Stimulated activated CD8-positive, alpha-beta memory T cell treated with anti-CD3 and anti-CD28 coated beads, Interleukin-2, amount 100 ng/mL, for 1 hour (primary cell): ENCODE measurements at places on chromosomes 3 and 15.

- no peak for DNase-seq
Observed at GRCh38 chr15:80194186-80194585, 41.4 kb downstream of the FAH start.

GRCh38 chr3:35263477-35263876 lies 375.8 kb upstream of the ARPP21 start:
- no peak for DNase-seq

DNA sequence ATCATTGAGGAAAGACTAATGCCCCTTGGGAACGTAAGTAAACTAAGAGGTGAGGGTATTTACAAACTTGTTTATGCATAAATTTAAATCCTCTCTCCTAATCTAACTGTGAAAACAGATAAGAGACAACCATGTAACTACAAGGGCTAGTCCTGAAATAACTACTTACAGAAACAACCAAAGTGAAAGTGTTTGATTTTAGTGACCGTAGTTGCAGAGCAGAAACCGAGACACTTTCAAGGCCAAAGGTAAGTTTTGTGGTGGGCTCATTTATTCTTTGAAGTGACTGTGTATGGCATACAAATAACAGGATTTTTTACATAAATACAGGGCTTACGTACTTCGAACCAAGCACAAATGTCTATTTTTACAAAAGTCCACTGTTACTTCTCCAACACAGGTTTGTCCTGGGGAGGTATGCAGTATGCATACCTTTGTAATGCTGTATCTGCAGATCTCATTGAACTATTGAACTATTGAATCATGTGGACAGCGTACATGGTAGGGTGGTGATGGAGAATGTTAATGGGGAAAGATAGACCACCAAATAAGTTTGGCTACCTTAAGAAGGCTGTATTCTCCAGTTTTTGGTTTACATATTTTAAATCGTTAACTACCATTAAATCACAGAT lies 99.6 kb upstream of the RBMS3 start:
- DNase-seq, result no peak

DNA sequence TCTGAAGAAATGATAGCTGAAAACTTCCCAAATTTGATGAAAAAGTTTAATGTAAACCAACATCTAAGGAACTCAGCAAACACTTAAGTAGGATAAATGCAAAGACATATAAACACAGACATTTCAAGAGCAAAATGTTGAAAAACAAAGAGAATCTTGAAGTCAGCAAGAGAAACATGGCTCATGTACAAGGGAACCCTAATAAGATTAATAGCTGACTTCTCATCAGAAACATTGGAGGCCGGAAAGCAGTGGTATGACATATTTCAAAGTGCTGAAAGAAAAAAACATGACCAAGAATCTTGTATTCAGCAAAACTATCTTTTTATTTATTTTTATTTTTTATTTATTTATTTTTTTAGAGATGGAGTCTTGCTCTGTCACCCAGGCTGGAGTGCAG lies 10.6 kb upstream of the PRKCI start:
- DNase-seq, result no peak

DNA sequence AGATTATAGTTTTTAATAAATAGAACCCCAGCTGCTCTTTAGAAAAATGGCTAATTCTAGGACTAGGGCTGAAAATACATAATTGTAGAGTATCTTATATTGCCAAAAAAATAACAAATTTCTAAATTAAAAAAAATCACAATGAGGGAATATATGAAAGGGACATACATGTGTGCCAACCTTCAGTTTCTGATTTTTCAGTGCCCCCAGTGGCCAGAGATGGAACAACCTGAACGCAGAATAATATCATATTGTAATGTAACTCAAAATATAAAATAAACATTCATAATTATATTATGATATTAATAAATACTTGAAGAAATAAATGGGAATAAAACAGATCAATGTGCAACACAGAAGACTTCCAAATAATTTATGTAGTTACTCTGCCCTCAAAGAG lies 460.5 kb downstream of the ZNF385D start:
- DNase-seq, result no peak

GRCh38 chr3:13272831-13273603 lies 147.1 kb downstream of the NUP210 start:
- no peak for DNase-seq

- no peak for DNase-seq
Observed at GRCh38 chr15:101176625-101177024, 75.2 kb downstream of the CHSY1 start.

DNA sequence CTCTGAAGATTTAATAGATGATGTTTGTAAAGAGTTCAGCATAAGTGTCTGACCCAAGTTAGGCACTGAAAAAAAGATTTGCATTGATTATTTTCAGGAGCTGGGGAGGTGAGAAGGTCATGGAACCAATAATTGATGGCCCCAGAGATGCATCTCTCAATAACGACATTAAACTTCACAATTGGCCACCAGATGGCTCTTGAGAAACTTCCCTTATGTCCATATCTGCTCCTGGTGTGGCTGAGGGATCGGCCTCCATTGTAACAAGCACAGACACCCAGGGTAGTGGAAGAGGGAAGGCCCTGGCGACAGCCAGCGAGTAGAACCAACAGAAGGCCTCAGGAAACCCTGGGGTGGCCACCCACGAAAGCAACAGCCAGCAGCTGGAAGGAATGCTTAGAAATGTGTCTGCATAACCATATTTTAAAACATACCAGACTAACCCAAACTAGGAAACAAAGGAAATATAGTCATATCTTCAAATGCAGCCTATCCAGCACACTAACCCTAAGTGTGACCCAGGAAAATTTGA lies 536.7 kb downstream of the SOX2 start:
- DNase-seq, result no peak

- DNase-seq, result peak; percentile 45
Observed at GRCh38 chr3:158097593-158098308, 8.5 kb downstream of the SHOX2 start.

GRCh38 chr15:53911431-53911830 lies 66.8 kb upstream of the UNC13C start:
- no peak for DNase-seq

DNA sequence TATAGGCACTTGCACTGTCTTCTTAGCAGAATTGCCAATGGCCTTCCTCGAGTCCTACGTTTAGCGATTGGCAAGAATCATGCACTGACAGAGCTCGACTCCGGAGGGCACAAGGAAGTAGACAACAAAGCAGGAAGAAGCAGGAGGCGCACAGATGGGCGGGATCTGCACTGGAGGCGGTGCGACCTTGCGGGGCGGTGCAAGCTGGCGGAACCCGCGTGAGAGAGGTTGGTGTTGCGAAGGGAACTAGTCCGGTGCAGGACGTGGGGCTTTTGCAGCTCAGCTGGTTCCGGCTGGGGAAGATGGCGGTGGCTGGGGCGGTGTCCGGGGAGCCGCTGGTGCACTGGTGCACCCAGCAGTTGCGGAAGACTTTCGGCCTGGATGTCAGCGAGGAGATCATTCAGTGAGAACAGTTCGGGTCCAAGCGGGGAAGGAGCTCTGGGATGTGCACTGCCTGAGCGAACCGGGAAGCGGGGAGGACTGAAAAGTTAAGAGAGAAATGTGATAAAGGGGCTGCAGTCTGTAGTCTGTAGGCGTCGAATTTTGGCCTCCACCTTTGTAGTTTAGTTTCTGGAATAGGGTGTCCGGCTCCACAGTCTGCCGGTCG lies at the start of gene TRIP4:
Gene TRIP4 (plus strand): TSS at position 275 of the 607 bp plus-strand sequence. CDS start 28 bp downstream, at position 303.
- DNase-seq, result peak; percentile 92

DNA sequence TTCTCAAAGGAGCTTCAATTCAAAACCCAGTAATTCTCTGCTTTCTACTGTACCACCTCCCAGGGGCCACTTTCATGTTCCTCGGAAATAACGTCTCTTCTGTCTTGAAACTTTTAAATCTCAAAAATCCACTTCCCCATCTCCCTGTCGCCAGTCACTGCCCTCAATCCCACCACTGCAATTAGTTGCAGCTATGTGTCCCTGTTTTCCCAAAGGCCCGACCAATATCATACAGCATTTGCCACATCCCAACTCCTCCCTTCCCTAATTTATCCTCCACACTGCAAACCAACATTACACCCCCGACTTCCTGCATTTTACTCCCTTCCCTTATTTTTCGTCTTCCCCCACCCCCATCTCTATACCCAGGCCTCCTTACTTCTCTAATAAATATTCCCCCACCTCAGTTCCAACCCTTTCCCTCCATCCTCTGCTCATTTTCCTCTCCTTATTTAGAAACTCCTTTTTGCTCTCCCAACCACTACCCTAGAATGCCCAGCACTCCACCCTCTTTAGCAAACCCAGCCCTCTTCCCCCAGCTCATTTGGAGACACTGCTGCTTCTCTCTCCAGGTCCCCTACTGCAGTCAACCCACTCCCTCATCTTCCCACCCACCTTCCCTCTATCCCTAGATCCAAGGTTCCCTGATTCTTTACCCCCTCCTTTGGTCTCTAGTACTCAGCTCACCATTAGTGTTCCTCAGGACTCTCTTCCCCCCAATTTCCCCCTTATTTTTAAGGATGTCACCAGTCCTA lies 1.1 kb downstream of the NPTN start:
- DNase-seq, result no peak

DNA sequence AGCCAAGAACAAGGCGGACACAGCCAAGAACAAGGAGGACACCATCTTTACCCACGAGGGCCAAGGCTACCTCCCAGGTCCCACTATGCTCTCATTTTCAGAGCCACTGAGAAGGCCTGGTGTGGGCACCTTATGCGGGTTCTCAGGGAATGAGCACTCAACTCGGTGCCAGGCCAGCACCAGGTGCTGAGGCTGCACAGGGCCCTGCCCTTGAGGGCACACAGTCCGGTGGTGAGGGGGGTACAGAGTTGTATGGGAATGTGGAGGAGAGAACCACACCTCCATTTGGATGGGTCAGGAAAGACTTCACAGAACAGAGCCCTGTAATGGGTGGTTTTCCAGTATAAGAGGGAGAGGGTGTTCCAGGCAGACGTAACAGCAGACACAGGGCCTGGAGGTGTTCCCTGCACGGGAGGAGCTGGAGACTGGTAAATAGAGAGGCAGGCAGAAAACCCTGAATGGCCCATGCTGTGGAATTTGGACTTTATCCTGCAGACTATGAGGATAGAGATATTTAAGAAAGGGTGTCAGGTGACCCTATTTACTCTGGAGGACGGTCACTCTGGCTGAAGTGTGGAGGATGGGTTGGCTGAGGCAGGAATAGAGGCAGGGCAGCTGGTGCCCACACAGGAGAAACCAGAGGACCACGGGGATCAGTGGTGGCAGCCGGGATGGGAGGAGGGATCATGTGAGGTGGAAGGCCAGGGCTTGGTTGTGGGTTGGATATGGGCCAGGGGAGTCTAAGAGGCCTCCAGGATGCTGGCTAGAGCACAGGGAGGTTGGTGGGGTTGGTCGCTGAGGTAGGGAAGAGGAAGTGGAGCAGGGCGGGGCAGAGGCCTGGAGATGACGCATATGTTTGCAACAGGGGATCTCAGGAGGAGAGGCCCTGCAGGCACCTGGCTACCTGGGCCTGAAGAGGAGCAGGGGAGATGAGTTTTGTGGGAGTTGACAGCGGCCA lies 34.6 kb downstream of the CRABP1 start:
- DNase-seq, result no peak

- no peak for DNase-seq
Observed at GRCh38 chr3:104273046-104273649, 1093.6 kb upstream of the ALCAM start.

GRCh38 chr3:79113876-79114275 lies 653.9 kb downstream of the ROBO1 start:
- no peak for DNase-seq

DNA sequence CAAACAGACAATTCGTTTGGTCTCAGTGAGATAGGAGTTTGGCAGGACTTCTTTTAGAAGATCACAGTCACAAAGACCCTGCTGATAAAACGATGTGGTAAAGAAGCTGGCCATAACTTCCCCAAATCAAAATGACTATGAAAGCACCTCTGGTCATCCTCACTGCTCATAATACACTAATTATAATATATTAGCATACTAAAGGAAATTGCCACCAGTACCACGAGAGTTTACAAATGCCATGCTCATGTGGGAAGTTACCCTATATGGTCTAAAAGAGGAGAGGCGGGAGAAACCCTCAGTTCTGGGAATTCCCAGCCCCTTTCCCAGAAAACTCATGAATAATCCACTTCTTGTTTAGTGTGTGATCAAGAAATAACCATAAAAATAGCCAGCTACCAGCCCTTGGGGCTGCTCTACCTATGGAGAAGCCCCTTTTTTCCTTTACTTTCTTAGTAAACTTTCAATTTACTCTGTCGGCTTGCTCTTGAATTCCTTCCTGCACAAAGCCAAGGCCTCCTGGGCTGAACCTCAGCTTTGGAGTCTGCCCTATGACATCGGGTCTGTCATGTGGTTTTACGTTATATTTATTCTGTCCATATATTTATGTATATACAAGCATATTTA lies 115.8 kb upstream of the IGSF10 start:
- no peak for DNase-seq

GRCh38 chr15:93274257-93274656 lies 185.2 kb upstream of the RGMA start:
- DNase-seq, result no peak

DNA sequence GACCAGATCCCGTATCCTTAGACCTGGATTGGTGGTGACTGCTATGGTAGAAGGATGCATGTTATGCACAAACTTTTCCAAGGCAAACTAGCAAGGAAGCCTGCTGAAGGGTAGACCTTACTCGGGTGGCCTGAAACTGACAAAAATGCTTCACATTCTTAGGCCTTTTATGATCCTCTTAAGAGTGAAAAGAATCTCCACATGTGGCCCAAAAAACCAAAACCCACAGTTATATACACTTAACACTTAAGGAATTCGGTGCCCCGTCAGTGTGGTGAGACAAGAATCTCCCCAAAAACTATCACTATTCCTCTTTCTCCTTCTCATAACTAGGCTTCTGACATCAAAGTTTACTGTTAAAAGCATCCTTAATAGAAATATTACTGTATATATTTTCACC lies 130.1 kb upstream of the SOX2 start:
- no peak for DNase-seq

DNA sequence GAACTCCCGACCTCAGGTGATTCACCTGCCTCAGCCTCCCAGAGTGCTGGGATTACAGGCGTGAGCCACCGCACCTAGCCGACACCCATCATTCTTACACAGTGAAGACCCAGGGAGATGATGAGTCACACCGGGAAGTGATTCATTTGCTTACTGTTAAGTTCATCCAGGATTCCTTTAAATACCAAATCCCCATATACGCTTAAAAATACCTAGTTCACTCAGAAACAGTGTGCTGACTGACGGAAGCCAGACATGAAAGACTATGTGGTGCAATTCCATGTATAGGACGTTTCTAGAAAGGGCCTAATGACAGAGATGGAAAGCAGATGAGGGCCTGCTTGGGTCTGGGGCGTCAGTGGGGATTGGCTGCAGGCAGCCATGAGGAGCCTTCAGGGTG lies 75.2 kb downstream of the APBA2 start:
- DNase-seq, result no peak

- DNase-seq, result no peak
Observed at GRCh38 chr3:171845481-171846284, 2.5 kb downstream of the TMEM212 start.

DNA sequence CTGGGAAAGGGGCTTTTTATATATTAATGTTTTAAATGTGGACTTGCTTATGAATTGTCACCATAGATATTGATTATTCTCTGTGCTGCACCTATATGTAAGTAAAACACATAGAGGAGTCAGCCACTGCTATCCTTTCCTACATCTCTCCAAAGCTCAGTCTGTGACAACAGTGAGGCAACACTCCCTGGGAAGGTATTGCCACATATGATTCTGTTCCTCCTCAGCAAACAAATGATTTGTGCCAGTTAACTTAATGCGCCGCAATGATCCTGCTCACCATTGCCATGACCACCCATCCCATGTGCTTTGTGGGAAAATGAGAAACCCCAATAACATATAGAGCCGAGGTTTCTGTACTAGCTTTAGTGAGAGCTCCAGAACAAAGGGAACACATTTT lies 75.1 kb upstream of the FBN1 start:
- DNase-seq, result no peak
